ENCODE measurements at places on chromosomes 12 and 14.

DNA sequence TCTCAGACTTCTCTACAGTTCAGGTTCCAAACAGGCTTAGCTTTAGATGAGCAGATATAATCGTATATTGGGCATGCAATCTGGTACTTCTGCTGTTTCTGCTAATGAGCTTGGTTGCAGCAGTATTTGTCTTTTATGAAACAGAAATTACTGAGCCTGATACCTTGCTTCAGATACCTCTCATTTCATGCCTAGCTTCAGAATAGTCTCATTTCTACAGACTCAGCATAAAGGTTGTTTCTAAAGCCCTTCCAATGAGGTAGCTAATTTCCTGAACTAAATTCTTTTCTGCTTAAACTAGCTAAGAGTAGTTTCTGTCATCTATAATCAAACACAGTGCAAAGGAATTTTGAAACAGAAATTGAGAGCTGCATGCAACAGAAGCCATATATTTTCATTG lies 275.0 kb upstream of the KITLG start:
- no peak for DNase-seq

- DNase-seq = no peak
These were observed 58.4 kb downstream of the CCDC91 start for GRCh38 chr12:28248555-28249145.

- DNase-seq = no peak
These were observed 183.9 kb upstream of the PWP1 start for GRCh38 chr12:107501681-107502080.

- DNase-seq = peak; percentile 87
These were observed 29.8 kb upstream of the STRAP start for GRCh38 chr12:15852383-15852782.

- no peak for DNase-seq
These were observed 29.7 kb downstream of the CLMN start for GRCh38 chr14:95290021-95290420.

DNA sequence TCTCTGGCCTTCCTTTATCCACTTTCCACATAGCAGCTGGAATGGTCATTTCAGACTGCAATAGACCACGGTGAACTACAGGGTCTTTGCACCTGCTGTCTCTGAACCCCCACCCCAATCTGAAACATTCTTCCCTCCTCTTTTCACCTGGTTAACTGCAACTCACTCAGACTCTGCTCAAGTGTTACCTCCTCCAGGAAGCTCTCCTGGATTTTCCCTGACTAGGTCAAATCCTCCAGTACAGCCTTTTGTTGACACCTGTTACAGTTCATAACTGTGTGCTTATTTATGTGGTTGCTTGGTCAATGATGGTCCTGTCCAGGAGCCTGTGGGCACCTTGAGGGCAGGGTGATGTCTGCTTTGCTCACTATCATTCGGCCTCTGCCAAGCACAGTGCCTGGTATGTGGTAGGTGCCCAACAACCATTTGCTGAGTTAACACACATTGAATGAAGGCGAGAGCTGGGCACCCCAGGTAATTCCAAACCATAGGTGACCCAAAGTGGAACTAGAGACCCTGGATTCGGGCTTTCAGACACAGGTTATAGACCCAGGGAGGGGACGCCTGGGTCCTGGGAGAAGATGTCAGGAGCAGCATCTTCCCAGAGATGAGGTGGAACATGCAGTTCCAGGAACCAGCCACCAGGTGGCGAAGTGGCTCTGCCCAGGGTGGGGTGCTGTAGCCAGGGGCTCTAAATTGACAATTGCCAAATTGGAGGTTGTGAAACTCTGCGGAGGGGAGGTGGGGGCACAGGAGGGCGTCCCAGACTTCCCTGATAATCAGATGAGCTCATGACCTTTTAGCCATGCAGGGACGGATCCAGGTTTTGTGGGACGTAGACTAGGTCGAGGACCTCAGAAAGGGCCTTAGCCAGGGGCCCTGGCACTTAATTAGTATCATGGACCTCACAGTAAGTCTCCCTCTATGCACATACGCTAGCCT lies 28.1 kb downstream of the TRPV4 start:
- DNase-seq = peak; percentile 58

GRCh38 chr12:101599311-101599710 lies 4.5 kb downstream of the MYBPC1 start:
- no peak for DNase-seq

- peak; percentile 44 for DNase-seq
These were observed 42.0 kb upstream of the ETV6 start for GRCh38 chr12:11607313-11608081.

DNA sequence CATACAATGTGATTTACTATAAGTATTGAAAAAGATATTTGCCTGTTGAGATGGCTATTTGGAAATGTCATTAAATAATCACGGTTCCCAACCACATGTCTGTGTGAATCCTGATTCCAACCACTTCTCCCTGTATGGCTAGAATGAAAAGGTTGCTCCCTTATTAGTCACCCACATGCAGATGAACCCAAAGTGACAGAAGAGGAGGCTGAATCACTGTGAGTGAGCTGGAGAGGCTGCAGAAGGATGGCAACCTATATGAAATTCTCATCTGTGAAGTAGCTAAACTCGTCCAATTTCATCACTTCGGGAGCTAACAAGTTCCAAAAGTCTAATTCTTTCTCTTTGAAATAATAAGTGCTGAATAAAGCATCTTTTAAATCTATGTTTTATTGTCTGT lies 300.5 kb downstream of the PRKD1 start:
- DNase-seq = no peak

GRCh38 chr14:20848955-20849570 lies 42.1 kb upstream of the RNASE3 start:
- no peak for DNase-seq

- DNase-seq = no peak
These were observed 31.7 kb upstream of the DYNC1H1 start for GRCh38 chr14:101932673-101933072.

- no peak for DNase-seq
These were observed 80.7 kb downstream of the TTC9 start for GRCh38 chr14:70722418-70722817.

- DNase-seq = no peak
These were observed 4.7 kb downstream of the CALCOCO1 start for GRCh38 chr12:53722450-53723041.

GRCh38 chr12:49131894-49132461 lies 783 bp upstream of the TUBA1B start:
- DNase-seq = peak; percentile 63

DNA sequence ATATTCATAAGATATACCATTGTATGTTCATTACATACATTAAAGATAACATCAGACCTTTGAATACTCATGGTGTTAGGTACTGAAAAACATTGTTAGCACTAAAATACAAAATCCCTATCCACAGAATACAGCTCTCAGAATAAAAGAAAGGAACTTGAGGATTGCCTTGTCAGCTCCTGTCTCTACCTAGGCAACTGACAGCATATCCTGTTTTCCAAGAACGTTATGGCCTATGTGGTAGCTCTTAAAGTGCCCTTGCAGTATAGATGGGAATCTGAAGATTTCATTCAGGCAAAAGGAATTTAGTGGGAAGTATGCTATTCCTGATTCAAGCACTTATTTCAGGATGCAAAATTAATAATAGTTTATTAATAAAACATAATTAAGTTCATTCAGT lies 1.8 kb upstream of the PPP1R12A start:
- DNase-seq = no peak

DNA sequence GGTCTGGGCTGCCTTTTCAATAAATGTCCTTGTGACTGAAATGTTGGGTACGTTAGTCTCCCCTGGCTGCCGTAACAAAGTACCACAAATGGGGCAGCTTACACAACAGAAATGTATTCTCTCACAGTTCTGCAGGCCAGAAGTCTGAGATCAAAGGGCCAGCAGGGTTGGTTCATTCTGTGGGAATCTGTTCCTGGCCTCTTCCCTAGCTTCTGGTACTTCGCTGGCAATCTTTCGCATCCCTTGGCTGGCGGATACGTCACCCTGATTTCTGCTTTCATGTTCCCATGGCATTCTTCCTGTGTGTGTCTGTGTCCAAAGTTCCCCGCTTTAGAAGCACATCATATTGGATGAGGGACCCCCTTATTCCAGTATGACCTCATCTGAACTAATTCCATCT lies 95.8 kb upstream of the NCOR2 start:
- no peak for DNase-seq

DNA sequence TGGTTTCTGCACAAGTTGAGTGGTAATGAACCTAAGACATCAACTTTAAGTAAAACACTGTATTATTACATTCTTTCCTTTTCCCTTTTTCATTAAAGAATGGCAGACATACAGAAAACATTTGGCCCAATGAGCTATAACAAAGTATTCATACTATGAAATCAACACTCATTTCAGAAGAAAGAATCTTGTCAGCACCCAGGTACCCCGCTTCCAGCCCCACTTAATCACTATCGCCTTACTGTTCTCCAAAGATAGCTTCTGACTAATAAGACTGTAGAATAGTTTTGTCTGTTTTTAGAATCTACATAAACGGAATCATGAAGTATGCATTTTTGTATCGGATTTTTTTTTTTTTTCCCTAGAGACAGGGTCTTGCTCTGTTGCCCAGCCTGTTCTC lies 9.5 kb downstream of the CNTN1 start:
- DNase-seq = no peak

DNA sequence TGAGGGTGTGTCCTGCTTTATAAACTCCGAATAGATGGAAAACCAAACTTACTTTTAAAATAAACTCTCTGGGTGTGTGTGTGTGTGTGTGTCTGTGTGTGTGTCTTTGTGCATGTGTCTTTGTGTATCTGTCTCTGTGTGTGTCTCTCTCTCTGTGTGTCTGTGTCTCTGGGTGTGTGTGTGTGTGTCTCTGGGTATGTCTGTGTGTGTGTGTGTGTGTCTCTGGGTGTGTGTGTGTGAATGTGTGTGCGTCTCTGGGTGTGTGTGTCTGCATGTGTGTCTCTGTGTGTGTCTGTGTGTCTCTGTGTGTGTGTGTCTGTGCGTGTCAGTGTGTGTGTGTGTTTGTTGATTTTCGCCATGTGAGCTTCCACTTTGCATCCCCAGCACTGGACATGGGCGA lies 9.2 kb downstream of the RAN start:
- no peak for DNase-seq

GRCh38 chr12:120817559-120818330 lies 86.4 kb downstream of the SPPL3 start:
- DNase-seq = no peak

DNA sequence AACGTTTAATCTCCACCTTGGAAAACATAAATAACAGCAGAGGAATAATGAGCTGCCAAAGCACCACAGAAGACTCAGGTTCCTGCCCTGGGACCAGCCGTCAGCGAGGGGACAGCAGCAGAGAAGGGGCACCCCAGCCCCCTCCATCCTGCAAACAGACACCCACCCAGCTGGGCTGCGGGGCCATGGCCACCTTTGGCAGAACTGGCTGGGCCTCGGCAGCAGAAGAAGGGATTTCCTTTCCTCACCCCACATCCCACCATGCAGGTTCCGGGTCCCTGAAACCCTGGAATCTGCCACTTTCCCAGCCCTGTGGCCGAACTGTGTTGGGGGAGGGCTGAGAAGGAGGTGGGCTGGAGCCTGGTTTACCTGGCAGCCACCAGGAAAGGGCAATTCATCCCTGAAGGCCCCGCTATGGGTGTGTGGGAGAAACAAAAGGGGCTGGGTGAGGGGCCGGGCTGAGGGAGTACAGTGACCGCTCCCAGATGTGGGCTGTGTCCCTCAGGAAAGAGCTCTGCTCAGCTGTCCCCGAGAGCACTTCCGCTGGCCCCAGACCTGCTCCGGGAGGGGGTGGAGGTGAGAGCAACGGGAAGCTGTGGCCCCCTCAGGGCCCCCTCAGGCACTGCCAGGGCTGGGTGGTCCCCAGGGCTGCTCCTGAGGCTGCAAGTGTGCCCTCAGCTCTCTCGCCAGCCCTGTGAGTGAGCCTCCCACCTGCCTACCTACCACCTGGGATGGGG lies 3.8 kb downstream of the PGF start:
- DNase-seq = no peak

DNA sequence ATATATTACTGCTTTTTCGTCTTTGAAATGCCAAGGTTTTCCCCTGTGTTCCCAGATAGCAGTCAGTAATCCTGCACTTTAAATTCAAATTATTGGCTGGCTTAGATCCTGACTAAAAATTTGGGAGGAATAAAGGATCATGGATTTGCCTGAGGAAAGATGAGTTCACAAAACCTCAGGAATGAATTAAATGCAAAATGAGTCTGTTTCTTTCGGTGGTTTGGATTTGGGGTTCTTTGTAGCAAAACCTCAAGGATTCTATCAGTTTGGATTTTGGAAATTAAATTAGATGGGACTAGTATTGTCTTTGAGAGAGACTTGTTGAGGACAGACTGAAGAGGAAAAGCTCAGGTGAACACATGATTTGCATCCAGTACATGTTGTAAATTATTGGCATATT lies 36.1 kb downstream of the PPFIBP1 start:
- no peak for DNase-seq

GRCh38 chr12:14567351-14568162 lies at the start of gene PLBD1:
TSS of gene PLBD1 (minus strand) at chr12:14567883. CDS start at chr12:14567696, 187 bp downstream.
- DNase-seq = peak; percentile 43

DNA sequence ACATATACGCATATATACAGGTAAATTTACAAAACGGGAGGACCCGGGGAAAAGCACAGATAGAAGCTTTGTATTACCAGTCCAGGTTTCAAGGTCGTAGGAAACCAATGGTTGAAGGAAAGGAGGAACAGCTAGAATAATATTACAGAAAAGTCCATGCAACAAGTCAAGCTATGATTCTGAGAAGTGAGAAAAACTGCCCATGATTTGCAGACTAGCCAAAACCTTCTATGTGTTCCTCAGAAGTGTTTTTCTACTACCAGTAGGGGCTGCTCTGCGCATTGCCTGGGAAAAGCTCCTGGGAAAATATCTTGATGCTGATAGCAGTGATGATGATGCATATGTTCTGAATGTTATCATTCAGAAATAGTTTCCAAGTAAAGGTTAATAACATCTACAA lies 2.2 kb downstream of the PDZRN4 start:
- DNase-seq = peak; percentile 3

DNA sequence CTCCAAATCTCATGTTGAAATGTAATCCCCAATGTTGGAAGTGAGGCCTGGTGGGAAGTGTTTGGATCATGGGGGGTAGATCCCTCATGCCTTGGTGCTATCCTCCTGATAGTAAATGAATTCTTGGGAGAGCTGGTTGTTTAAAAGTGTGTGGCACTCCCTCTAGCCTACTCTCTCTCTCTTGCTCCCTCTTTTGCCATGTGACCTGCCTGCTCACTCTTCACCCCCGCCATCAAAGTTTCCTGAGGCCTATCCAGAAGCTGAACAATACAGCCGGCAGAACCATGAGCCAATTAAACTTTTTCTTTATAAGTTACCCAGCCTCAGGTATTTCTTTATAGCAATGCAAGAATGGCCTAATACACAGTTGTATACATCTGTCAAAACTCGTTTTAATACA lies 62.5 kb downstream of the BCL2L14 start:
- no peak for DNase-seq

GRCh38 chr12:110312581-110313360 lies 31.7 kb downstream of the ATP2A2 start:
- DNase-seq = peak; percentile 85

- DNase-seq = no peak
These were observed 37.4 kb upstream of the BATF start for GRCh38 chr14:75484711-75485429.
